ENCODE measurements at places on chromosomes 12 and 14. TPM values are rescaled to one million over a fixed set of nuclear protein-coding genes. Genes with fewer than 3 reads are reported as not detected.

DNA sequence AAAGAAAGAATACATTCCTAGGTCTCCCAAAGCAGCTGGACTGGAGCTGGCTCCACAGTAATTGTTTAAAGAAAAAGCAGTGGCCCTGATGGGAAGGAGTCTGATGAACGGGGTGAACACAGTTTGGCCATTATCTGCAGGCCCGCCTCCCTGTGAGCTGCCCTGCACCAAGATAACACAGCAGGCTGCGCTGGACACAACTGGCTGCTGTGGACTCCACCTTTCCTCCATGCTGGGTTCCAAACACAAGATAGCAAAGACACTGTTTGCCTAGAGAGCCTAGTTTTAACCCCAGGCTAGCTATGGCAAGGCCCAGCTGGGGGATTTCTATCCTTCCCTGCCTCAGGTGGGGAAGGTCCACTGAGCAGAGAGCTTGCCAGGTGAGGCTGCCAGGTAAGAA, 34.6 kb downstream of the ZFP36L1 start:
- DNase-seq, result no peak
- peaks cover 12% of the 10 kb centered on the region for H3K4me1 ChIP-seq
- peaks cover 5% of the 10 kb centered on the region for H3K27me3 ChIP-seq
- no peaks in the 10 kb centered on the region for H3K36me3 ChIP-seq

- no peaks in the 10 kb centered on the region for H3K27me3 ChIP-seq
- H3K27ac ChIP-seq, result no peak overlapping the region
- DNase-seq, result no peak
- H3K36me3 ChIP-seq, result no peaks in the 10 kb centered on the region
- H3K4me3 ChIP-seq, result no peak overlapping the region
- peaks cover 30% of the 10 kb centered on the region for H3K4me1 ChIP-seq
Measured at GRCh38 chr12:25808604-25809003, 149.9 kb upstream of the RASSF8 start.

DNA sequence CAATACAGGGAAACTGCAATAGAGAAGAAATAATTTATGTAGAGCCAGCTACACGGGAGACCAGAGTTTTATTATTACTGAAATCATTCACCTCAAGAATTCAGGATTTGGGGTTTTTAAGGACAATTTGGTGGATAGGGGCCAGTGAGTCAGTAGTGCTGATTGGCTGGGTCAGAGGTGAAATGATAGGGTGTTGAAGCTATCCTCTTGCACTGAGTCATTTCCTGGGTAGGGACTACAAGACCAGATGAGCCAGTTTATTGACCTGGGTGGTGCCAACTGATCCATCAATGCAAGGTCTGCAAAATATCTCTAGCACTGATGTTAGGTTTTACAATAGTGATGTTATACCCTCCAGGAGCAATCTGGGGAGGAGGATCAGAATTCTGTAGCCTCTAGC, 486.3 kb downstream of the LRIG3 start:
- no peak overlapping the region for H3K27ac ChIP-seq
- no peaks in the 10 kb centered on the region for H3K36me3 ChIP-seq
- H3K27me3 ChIP-seq, result peaks cover 28% of the 10 kb centered on the region
- no peak for DNase-seq

- H3K4me3 ChIP-seq, result no peak overlapping the region
- peaks cover 5% of the 10 kb centered on the region for H3K27me3 ChIP-seq
- H3K4me1 ChIP-seq, result peaks cover 8% of the 10 kb centered on the region
- H3K27ac ChIP-seq, result no peak overlapping the region
- DNase-seq, result no peak
- H3K36me3 ChIP-seq, result peaks cover 7% of the 10 kb centered on the region
Measured at GRCh38 chr12:953776-954175, 4.3 kb upstream of the RAD52 start.

DNA sequence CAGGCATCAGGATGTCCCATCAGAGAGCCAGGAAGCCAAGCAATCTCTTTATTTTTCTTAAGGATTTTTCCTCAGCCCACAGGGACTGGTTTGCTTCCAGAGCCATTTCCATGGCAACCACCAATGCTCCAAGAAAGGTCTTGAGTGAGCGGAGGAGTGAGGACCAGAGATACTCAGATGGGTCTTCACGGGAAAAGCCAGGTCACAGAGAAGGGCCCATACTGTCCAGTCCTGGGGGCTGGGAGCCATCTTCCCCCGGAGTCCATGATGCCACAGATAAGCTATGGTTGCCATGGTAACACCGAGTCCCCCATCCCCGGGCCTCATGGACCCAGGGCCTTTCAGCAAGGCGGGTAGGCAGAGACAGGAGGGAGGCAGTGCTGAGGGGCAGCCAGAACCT, 28.6 kb downstream of the CMKLR1 start:
- no peak overlapping the region for H3K27ac ChIP-seq
- no peak overlapping the region for H3K4me3 ChIP-seq
- no peak for DNase-seq
- peaks cover 5% of the 10 kb centered on the region for H3K27me3 ChIP-seq
- H3K4me1 ChIP-seq, result peaks cover 22% of the 10 kb centered on the region

- H3K4me3 ChIP-seq, result no peak overlapping the region
- no peak for DNase-seq
- H3K27ac ChIP-seq, result no peak overlapping the region
- H3K36me3 ChIP-seq, result peaks cover 2% of the 10 kb centered on the region
- peaks cover 3% of the 10 kb centered on the region for H3K4me1 ChIP-seq
- no peaks in the 10 kb centered on the region for H3K27me3 ChIP-seq
Measured at GRCh38 chr14:89658977-89659670, 242.1 kb upstream of the FOXN3 start.

GRCh38 chr12:106759526-106760183, 14.8 kb upstream of the RIC8B start:
- H3K27me3 ChIP-seq, result no peaks in the 10 kb centered on the region
- peak overlapping the region; percentile 68 for H3K4me3 ChIP-seq
- peaks cover 13% of the 10 kb centered on the region for H3K4me1 ChIP-seq
- no peaks in the 10 kb centered on the region for H3K36me3 ChIP-seq
- peak overlapping the region; percentile 86 for H3K27ac ChIP-seq
- DNase-seq, result no peak

DNA sequence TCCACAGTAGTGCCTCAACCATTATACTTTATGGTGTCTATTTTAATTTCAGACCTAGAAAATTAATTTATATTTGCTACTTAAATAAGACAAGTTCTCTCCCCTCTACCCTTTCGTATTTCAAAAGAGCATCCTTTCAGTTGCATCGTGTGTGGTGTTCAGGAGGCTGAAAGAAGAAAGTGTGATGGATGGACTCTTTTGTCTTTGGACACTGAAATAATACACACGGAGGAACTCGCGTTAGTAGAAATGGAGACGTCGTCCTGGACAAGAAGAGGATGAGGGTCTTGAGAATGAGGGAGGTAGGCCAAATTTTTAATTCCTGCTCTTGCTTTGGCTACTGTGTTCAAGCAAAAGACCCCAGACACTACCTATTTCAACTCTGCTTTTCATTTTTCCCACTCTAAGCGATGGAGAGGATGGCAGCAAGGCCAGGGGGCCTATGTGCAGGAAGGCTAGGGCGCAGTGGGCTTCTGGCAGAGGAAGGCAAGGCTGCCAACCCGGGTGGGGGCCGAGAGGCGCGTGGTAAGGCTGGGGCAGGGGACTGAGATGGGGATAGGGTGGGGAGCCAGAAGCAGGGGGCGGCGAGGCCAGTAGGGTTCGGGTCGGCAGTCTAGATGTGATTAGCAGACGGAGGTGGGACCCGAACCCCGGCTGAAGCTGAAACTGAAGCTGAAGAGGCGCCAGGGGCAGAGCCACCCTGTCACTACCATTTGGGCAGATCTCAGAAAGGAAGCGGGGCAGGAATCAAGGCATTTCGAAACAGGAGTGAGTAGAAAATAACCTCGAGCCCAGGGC, 722 bp downstream of the TMED8 start:
- H3K27me3 ChIP-seq, result peaks cover 14% of the 10 kb centered on the region
- H3K36me3 ChIP-seq, result peaks cover 25% of the 10 kb centered on the region
- peak; percentile 81 for DNase-seq
- peak overlapping the region; percentile 92 for H3K27ac ChIP-seq

GRCh38 chr12:29152223-29152868, 3.3 kb downstream of the FAR2 start:
- H3K36me3 ChIP-seq, result peaks cover 2% of the 10 kb centered on the region
- no peak overlapping the region for H3K4me3 ChIP-seq
- peaks cover 19% of the 10 kb centered on the region for H3K4me1 ChIP-seq
- H3K27ac ChIP-seq, result no peak overlapping the region
- no peak for DNase-seq

GRCh38 chr14:100523131-100523842, 63.9 kb downstream of the BEGAIN start:
- H3K36me3 ChIP-seq, result no peaks in the 10 kb centered on the region
- no peaks in the 10 kb centered on the region for H3K4me1 ChIP-seq
- H3K27me3 ChIP-seq, result peaks cover 7% of the 10 kb centered on the region
- H3K4me3 ChIP-seq, result no peak overlapping the region
- H3K27ac ChIP-seq, result no peak overlapping the region

GRCh38 chr12:3299929-3300832, 190.8 kb upstream of the PRMT8 start:
- H3K27ac ChIP-seq, result peak overlapping the region; percentile 78
- peaks cover 11% of the 10 kb centered on the region for H3K4me1 ChIP-seq
- peak overlapping the region; percentile 64 for H3K4me3 ChIP-seq
- peaks cover 3% of the 10 kb centered on the region for H3K27me3 ChIP-seq
- H3K36me3 ChIP-seq, result no peaks in the 10 kb centered on the region
- peak; percentile 94 for DNase-seq

- H3K4me3 ChIP-seq, result no peak overlapping the region
- peaks cover 16% of the 10 kb centered on the region for H3K27me3 ChIP-seq
- no peak overlapping the region for H3K27ac ChIP-seq
- peaks cover 15% of the 10 kb centered on the region for H3K4me1 ChIP-seq
Measured at GRCh38 chr14:54713379-54713778, 146.5 kb downstream of the SAMD4A start.

DNA sequence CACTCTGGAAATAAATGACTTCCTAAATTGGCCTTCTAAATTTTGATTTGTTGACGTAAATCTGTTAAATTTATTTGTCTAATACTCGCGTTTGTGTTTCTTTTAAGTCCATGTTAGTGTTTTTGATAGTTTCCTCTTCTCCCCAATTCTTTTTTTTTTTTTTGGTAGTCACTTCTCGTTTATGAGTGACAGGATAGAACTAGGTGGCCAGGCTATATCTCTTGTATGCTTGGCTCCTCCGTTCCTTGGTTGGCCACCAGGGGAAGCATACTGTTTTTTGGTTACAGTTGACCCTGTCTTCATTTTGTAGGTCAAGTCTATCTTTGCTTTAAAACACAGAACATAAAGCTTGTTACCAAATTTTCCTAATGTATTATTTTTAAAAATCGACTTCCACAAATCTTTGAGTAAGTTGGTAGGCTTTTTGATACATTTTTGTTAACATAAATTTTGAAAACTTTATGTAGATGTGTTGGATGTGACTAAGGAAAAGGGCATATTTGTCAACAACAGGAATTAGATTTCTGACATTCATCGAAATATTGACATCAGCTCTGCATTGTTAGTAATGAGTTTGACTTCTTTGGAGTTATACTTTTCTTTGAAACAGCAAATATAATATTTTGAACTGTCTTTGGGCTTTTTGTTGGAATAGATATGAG, 2.2 kb downstream of the RCOR1 start:
- peaks cover 28% of the 10 kb centered on the region for H3K4me1 ChIP-seq
- H3K36me3 ChIP-seq, result peaks cover 19% of the 10 kb centered on the region
- H3K27ac ChIP-seq, result peak overlapping the region; percentile 48
- DNase-seq, result peak; percentile 89
- peak overlapping the region; percentile 94 for H3K4me3 ChIP-seq

- peak overlapping the region; percentile 55 for H3K4me3 ChIP-seq
- no peak overlapping the region for H3K27ac ChIP-seq
- DNase-seq, result peak; percentile 76
- no peaks in the 10 kb centered on the region for H3K27me3 ChIP-seq
Measured at GRCh38 chr12:92908108-92908507, 21.0 kb downstream of the EEA1 start.

- H3K4me3 ChIP-seq, result no peak overlapping the region
- H3K27me3 ChIP-seq, result no peaks in the 10 kb centered on the region
- DNase-seq, result no peak
- no peaks in the 10 kb centered on the region for H3K4me1 ChIP-seq
Measured at GRCh38 chr12:28140404-28140803, 49.9 kb upstream of the CCDC91 start.

DNA sequence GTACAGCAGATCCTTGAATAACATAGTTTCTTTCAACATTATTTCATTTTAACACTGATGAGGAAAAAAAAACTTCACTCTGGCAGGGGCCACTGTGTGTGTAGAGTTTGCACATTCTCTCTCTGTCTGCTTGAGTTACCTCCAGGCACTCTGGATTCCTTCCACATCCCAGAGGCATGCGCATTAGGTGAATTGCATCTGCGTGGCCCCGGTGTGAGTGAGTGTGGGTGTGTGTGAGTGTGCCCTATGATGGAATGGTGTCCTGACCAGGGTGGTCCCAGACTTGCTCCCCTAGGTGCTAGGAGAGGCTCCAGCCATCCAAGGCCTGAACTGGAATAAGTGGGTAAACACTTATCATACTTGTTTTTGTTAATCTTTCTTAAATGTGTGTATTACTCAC, 90.6 kb upstream of the LRIG3 start:
- H3K4me1 ChIP-seq, result no peaks in the 10 kb centered on the region
- H3K27ac ChIP-seq, result no peak overlapping the region
- H3K27me3 ChIP-seq, result no peaks in the 10 kb centered on the region
- no peak overlapping the region for H3K4me3 ChIP-seq
- H3K36me3 ChIP-seq, result no peaks in the 10 kb centered on the region

GRCh38 chr14:63393012-63393411, 74.3 kb upstream of the GPHB5 start:
- H3K27me3 ChIP-seq, result no peaks in the 10 kb centered on the region
- DNase-seq, result no peak

GRCh38 chr14:35331605-35332516, 39.7 kb downstream of the PSMA6 start:
- peak overlapping the region; percentile 91 for H3K27ac ChIP-seq
- DNase-seq, result no peak
- no peaks in the 10 kb centered on the region for H3K27me3 ChIP-seq
- H3K4me1 ChIP-seq, result peaks cover 30% of the 10 kb centered on the region

GRCh38 chr14:21997300-21997699, 323.7 kb upstream of the OR4E1 start:
- H3K27ac ChIP-seq, result peak overlapping the region; percentile 97
- H3K4me1 ChIP-seq, result peaks cover 12% of the 10 kb centered on the region
- H3K27me3 ChIP-seq, result no peaks in the 10 kb centered on the region

GRCh38 chr14:60656686-60657455, 7.6 kb upstream of the SIX1 start:
- peaks cover 84% of the 10 kb centered on the region for H3K27me3 ChIP-seq
- peaks cover 16% of the 10 kb centered on the region for H3K36me3 ChIP-seq
- peak overlapping the region; percentile 41 for H3K27ac ChIP-seq
- H3K4me3 ChIP-seq, result peak overlapping the region; percentile 88
- DNase-seq, result peak; percentile 81
- peaks cover 34% of the 10 kb centered on the region for H3K4me1 ChIP-seq

Gene RPAP3
- 63.4 TPM for total RNA-seq

Gene NFATC4
- not detected for total RNA-seq

Gene KMT2D
- 101 TPM for total RNA-seq

Gene CCDC38
- total RNA-seq, result not detected

Gene LIN7A
- 0.51 TPM for total RNA-seq

Gene NPFF
- total RNA-seq, result 0.57 TPM

Gene RPS6KA5
- total RNA-seq, result 13.5 TPM

Gene POTEM
- total RNA-seq, result not detected

Gene FAM186B
- 0.16 TPM for total RNA-seq

Gene ABCC9
- total RNA-seq, result 0.02 TPM

Gene INHBE
- total RNA-seq, result not detected
